ENCODE measurements at places on chromosomes 2 and 18.

DNA sequence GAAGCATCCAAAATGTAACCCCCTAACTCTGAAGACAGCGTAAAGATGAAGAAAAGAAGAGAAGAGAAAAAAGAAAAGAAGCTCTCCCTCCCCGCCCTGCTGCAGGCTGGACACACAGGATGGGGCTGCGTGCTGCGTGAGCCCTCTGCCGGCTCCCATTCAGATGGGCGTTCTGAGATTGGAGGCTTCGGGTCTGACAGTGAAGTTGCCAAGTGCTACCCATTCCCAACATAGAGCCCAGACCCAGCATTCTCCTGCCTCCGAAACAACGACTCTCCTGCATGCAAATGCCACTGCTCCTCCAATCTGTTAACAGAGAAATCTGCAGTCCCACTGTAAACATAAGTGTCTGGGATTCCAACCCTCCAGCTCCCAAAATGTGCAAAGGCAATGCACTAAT lies 234.9 kb downstream of the BCL11A start:
- no peak for DNase-seq

- DNase-seq, result no peak
Observed at GRCh38 chr2:127414638-127415592, 3.3 kb upstream of the PROC start.

GRCh38 chr18:2310886-2311285 lies 260.4 kb downstream of the METTL4 start:
- no peak for DNase-seq

- no peak for DNase-seq
Observed at GRCh38 chr2:237682856-237683670, 55.7 kb downstream of the LRRFIP1 start.

DNA sequence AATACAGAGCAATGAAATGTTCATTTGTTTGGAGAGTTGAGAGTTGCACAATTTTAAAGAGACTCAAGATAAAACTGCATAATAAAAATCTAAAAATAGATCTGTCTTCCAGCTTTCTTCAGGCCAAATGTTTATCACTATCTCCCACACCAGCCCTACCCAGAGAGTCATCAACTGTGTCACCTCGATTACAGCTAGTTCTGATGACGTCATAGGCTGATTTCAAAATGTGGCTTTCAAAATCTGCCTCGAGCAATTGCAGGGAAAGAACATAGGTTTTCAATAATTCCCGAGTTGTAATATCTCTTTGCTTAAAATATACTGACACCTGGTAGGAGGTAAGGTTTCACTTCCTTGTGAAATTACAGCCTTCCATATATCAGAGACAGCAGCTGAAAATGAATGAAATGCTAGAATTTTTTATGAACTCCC lies 677.6 kb upstream of the ID2 start:
- no peak for DNase-seq

DNA sequence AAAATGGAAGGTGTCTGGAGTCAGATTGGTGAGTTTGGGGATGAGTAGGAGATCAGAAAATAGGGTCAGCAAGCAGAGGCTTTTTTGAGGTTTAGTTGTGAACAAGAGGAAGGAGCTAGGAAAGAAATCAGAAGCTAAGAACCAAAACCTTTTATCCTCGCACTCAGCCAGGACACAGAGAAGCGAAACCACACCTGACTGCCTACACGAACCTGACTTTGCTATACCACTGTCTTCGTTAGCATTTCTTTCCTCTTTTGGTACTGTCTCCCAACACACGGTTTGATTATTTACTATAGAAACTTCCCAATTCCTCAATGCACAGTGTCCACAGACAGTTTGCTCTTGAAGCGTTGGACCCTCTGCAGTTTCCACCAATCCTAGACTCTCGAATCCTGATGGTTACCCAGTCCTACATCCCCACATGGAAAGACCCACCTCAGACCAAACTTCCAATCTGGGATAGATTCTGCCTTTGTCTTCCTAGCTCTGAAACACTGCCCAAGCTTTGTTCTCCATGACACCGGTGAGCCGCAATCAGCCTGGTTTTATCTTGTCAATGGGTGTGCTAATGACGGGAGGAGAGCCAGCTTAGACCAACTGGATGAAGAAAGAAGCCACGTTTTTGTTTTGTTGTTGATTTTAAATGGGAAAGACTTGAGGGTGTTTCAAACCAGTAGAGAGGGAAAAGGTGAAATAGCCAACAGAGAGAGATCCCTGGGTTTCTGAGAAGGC lies 137.4 kb downstream of the CABLES1 start:
- DNase-seq, result no peak

- DNase-seq, result no peak
Observed at GRCh38 chr2:99729104-99730025, 239.5 kb upstream of the REV1 start.

- DNase-seq, result no peak
Observed at GRCh38 chr2:48249631-48250473, 280.1 kb upstream of the STON1 start.

GRCh38 chr2:186946896-186947467 lies 98.0 kb upstream of the ZSWIM2 start:
- DNase-seq, result no peak

DNA sequence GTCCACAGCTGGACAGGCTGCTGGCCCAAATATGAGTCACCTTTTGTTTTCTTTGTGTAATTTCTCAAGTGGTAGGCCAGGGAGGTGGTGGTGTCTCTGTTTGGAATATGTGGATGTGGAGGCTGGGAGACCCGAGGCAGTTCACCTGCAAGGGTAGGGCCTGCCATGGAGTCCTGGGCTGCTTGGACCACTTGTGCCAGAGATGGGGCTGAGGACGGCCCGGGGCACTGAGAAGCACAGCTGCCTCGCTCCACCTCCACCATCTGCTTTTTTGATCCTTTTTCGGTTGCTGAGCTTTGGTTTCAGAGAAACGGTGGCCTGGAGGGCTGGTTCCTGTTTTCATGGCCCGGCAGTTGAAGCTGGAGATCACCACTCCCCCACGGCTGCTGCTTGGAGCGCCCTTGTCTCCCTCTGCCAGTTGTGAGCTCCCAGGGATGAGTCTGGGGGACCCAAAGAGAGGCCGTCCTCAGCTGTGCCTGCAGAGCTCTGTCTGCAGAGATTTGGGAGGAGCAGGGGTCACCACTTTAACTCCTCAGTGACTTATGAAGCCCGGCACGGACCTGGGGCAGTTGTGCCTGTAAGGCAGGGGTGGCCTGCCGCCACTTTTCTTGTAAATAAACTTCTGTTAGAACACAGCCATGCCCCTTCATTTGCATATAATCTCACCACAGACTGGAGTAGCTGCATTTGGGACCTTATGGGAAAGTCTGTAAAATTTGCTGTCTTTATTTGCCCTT lies 67.6 kb upstream of the MCFD2 start:
- DNase-seq, result no peak

GRCh38 chr18:24630346-24630880 lies 170.0 kb downstream of the HRH4 start:
- DNase-seq, result no peak

- DNase-seq, result no peak
Observed at GRCh38 chr18:78138983-78139496, 840.6 kb upstream of the SALL3 start.

DNA sequence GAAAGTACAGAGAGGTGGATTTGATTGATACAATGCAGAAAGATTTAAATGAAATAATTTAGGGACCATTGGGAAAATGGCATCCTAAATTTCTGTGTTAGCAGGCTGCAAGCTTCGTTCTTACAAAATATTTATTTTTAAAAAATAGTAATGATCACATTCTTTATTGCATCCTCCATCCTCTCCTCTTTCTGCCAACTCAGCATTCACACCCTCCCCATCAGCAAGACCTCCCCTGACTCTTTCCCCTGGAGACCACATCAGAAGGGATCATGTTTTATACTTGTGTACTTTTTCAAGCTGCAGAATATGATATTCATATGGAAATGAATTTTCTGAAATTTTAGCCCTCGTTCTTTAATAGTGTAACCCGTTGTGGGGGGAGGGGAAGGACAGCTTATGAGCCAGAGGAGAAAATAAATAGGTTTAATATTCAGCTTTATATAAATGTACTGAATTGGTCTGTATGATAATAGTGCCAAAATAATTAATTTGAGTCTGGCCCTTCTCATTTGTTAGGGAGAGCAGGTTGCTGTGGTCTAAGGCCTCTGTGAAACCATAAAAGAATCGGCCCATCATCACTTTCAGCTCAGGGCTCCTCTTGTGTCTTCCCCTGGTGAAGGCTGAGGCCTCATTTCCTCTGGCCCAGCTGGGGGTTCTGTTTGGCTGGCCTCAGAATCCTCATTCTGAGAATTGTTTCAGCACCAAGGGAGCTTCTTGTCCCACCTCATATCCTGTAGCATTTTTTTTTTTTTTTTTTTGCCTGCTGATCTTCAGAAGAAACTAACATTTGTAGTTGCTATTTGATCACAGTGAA lies 330.8 kb downstream of the TXNL1 start:
- no peak for DNase-seq

GRCh38 chr2:74834792-74835755 lies 1.1 kb downstream of the HK2 start:
- DNase-seq, result peak; percentile 80

- DNase-seq, result peak; percentile 10
Observed at GRCh38 chr2:157364257-157364974, 38.8 kb upstream of the ERMN start.

DNA sequence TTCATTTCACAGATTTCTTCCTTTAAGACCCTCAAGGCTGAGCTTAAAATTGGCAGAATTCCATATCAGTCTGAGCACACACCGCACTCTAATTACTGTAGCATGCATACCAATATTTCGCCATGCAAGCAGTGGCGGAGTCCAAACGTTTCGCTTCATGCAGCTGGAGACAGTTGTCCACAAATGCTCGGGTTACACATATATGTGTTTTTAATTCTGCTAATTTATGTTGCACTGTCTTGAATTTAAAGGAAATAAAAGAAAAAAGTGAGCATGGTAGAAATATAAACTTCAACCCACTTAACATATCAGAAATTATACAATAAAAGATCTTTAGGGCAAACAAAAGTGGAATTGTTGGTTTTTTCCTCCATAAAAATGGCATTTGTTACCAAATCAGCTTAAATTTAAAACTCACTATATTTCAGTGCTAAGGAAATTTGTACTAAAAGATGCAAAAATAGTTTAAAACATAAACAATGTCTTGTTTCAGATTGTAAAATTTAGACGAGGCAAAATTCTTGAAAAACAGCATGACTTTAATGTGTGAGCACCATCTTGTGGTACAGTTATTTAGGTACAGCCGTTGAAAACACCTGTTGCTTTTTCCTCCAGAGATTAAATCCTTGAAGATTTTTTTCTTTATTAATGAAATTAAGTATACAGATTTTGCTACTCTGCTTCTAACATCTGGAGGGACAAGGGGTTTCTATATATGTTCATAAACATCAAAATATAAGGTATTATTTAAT lies 24.1 kb upstream of the KANSL1L start:
- DNase-seq, result no peak

DNA sequence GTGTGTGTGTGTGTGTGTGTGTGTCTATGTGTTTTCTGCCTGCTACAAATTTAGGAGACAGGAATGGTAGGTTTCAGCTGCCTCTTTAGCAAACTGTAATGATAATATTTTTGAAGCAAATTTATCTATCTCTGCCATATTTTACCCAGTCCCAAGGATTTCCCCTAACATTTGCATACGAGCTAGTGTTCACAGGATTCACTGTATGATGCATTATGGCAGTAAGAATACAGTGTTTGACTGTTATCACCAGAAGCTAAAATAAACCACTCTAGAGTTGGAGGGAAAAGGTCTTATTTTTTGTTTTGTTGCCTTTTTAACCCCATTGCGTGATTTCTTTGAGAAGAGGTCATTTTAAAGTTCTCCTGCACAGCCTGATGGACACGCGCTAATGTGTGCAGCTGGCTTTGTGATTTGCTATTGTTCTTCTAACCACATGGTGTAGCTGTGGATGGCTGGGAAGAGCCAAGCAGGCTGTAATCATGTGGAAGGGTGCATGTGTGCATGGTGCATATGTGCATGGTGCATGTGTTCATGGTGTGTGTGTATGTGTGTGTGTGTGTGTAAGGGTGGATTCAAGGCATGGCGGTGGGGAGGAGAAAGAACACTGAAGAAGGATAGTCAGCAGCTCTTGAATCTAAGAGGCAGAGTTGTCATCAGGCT lies 62.4 kb downstream of the PLB1 start:
- no peak for DNase-seq

GRCh38 chr2:239949537-239949936 lies 75.6 kb downstream of the NDUFA10 start:
- DNase-seq, result no peak

DNA sequence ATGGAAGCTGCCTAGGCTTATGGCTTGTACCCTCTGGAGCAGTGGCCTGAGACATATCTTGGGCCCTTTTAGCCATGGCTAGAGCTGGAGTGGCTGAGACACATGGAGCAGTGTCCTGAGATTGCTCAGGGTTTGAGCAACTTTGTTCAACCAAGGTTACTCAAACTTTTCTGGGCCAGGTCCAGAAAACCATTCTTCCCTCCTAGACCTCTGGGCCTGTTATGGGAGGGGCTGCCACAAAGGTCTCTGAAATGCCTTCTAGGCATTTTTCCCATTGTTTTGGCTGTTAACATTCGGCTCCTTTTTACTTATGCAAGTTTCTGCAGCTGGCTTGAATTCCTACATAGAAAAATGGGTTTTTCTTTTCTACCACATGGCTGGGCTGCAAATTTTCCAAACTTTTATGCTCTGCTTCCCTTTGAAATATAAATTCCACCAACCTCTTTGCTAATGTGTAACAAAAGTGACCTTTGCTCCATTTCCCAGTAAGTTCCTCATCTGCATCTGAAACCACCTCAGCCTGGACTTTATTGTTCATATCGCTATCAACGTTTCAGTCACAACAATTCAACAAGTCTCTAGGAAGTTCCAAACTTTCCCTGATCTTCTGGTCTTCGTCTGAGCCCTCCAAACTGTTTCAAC lies 84.9 kb upstream of the MAP4K3 start:
- DNase-seq, result no peak

DNA sequence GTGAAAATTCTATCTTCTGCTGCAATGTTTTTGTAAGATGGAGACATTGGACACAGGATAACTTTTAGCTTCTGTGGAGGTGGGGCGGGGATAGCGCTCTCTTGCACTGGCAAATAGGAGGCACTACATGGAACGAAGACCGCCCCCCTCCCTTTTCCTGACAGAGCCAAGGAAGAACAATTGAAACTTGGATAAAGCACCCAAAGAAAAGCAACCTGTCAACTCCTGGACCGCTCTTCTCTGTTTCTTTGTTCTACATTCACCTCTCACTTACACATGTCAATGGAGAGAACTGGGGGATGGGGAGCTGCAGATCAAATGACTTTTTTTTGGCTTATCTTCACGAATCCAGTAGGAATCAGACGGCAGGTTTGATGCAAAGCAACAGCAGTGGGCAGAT lies 126.3 kb upstream of the CHAC2 start:
- no peak for DNase-seq

- no peak for DNase-seq
Observed at GRCh38 chr2:210633699-210634098, 77.3 kb downstream of the CPS1 start.

- DNase-seq, result no peak
Observed at GRCh38 chr2:138137949-138138348, 173.7 kb downstream of the HNMT start.
